AG04449 (cell line): ENCODE measurements at places on chromosomes 4 and X.

GRCh38 chr4:76821641-76822040 is 76.3 kb downstream of the SOWAHB start:
- DNase-seq, result peak; percentile 49

- no peak for DNase-seq
Observed at GRCh38 chr4:80412322-80412721, 76.8 kb downstream of the CFAP299 start.

- DNase-seq, result no peak
Observed at GRCh38 chr4:77817304-77818072, 1.7 kb downstream of the CNOT6L start.

- no peak for DNase-seq
Observed at GRCh38 chr4:151703401-151703800, 57.4 kb downstream of the GATB start.

- no peak for DNase-seq
Observed at GRCh38 chr4:28788929-28789490, 1928.4 kb downstream of the STIM2 start.

GRCh38 chr4:24330172-24330571 is 254.2 kb downstream of the DHX15 start:
- no peak for DNase-seq
